Activated CD8-positive, alpha-beta memory T cell treated with anti-CD3 and anti-CD28 coated beads for 48 hours (primary cell): ENCODE measurements at places on chromosomes 3 and 15.

- DNase-seq = no peak
Observed at GRCh38 chr3:72679540-72680198, 168.6 kb downstream of the SHQ1 start.

DNA sequence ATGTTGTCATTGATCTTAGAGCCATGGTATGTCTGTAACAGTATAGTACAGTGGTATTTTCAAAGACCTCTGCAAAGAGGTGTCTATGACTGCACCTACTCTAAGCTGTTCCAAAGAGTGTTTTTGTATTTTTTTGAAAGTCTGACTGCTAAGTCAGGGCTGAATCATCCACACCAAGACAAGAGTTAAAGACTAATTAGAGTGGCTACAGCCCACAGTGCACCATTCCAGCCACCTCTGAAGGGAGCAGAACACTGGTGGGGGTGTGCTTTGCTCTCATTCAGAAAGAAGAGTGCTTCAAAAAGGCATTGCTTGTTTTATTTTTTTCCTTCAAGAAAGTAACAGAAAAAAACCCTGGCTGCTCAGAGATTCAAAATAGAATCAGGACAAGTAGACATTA lies 301.4 kb downstream of the GABRG3 start:
- no peak for DNase-seq

- DNase-seq = no peak
Observed at GRCh38 chr15:63476229-63476632, 28.2 kb upstream of the USP3 start.

DNA sequence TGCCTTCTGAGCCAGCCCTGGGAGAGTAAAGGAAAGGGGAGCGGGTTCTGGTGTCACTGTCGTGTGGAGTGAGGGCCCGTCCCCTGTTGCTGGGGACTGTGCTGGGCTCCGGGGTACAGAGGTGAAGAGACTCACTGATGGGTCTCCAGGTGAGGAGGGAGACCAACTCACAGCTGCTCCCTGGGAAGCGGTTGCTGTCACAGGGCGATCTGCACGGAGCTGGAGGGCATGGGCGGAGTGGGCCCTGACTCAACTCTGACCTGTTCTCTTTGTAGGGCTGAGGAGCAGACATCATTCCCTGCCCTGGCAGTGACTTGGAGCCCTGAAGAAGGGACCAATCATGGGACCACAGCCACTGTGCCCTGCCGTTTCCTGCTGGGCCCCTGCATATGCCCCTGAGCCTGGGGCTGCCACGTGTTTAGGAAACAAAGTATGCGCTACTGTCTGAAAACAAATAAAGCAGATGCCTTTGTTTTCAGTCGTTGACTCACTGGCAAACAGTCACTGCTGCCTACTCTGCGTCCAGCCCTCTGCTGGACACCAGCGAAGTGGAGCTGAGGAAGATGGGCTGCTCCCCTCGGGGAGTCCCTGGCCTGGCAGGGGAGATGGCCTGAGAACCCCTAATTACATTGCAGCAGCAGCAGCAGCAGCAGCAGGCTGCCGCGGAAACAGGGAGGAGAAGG lies 22.9 kb upstream of the PLXNA1 start:
- DNase-seq = no peak

- no peak for DNase-seq
Observed at GRCh38 chr3:194485468-194485880, 1.3 kb downstream of the ATP13A3 start.

- DNase-seq = no peak
Observed at GRCh38 chr3:187521546-187521945, 148.6 kb downstream of the SST start.

DNA sequence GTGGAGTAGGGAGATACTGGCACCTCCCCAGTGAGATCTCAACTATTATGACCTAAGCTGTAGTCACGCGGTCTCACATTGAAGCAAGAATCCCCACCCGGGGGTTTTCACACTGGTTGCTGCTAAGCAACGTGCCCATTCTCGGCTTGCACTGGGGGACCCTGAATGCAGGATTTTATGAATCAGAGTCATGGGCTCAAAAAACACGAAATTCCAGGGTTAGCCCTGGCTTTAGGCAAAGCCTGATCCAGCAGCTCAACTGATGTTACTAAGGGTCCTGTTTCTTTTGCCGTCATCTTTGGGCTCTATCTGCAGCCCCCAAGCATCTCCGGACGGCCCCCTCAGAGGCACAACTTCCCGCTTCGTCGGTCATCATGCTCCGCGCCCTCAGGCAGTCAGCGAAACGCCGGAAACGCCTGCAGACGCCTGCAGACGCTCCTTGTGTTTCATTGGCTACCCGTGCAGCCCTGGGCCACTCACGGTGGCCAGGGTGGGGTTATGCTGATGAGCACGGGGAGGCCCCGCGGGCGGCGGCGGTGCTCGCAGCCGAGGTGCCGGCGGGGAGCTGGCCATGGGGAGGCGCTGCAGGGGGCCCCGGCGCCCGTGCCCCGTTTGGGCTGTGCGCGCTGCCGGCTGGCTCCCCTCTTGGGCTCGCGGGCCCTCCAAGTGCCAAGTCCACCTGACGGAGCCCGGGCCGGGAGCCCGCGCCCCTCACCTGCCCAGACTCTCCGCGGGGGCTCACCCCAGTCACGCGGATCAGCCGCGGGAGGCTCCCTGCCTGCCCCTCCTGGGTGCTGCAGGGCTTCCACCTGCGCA lies 25.8 kb downstream of the EFCC1 start:
- DNase-seq = peak; percentile 83

DNA sequence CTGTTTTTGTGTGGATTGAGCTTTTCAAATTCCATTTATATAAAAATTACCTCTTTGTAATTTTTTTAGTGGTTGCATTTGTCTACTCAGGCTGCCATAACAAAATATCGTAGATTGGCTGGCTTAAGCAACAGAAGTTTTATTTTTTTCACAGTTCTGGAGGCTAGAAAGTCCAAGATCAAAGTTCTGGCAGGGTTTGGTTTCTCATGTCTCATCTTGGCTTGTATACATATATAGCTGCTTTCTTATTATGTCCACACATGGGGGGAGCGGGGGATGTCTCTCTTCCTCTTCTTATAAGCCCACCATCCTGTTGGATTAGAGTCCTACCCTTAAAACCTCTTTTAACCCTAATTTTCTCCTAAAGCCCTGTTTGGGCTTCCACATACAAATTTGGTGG lies 28.5 kb downstream of the MGA start:
- no peak for DNase-seq

DNA sequence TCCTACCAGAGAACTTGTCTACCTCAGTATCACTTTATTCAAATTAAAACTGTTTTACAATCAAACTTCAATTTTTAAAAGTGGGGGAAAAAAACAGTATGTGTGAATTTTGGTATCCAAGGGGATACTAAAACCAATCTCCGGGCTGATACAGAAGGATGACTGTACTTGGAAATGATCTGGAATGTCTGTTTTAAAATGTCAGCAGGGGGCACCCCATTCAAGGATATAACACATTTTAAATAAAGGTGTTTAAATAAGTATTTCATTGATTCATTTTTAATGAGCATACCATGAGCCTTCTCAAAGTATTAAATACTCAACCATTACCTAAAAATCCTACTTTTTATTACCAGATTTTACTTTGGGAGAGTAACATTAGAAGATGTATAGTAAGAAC lies 67.9 kb downstream of the ULK4 start:
- no peak for DNase-seq

DNA sequence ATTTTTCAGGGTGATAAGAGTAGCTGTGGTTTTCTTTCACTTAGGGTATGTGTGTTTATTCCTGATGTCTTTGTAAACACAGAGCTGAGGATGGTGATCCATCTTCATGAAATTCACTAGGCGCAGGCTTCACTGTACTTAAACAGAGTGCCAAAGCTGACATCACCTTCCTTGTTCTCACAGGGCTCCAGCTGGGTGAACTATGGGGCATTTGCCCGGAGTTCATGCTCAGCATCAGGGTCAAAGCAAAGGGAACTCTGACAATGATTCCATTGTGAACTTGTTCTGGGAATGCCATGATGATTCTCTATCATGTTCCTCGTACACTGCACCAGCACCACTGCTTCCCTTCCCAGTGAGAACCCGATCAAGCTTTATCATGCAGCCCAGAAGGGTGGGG lies 184.8 kb upstream of the P2RY1 start:
- DNase-seq = no peak

DNA sequence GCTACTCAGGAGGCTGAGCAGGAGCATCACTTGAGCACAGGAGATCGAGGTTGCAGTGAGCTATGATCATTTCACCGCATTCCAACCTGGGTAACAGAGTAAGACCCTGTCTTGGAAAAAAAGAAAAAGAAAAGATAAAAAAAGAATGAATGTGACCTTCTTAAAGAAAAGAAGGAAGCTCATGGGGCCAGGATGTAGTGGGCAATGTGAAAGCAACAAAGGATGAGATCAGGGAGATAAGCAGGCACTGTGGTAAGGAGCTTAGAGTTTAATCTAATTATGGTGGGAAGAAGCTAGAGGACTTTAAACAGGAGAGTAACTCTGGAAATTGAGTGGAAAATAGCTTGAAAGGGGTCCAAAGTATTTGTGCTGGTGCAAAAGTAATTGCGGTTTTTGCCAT lies 231.6 kb upstream of the UBE2E2 start:
- no peak for DNase-seq

- DNase-seq = peak; percentile 35
Observed at GRCh38 chr15:38699633-38700230, 135.1 kb upstream of the RASGRP1 start.

- no peak for DNase-seq
Observed at GRCh38 chr15:39125904-39126303, 455.0 kb upstream of the THBS1 start.

- DNase-seq = no peak
Observed at GRCh38 chr3:149207475-149207874, 14.2 kb downstream of the CP start.

DNA sequence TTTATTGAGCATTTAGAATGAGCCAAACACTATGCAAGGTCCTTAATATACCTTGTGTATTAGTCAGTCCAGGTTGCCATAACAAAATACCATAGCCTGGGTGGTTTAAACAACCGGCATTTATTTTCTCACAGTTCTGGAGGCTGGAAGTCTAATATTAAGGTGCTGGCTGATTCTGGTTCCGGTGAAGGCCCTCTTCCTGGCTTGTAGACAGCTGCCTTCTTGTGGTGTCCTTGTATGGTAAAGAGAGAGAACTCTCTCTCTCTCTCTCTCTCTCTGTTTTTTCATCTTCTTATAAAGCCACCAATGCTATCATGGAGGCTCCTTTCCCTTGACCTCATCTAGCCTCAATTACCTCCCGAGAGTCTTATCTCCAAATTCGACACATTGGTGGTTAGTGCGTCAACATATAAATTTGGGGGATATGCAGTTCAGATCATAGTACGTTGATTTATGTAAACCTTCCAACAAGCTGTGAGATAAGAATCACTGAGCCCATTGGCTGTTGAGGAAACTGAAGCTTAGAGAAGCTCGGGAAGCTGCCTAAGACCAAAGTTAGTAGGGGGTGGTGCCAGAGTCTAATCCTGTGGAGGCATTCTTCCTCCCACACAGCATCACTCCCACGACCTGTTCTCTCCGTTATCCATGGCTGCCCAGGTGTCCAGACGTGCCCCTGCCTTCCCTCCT lies 298.0 kb upstream of the PROK2 start:
- no peak for DNase-seq

DNA sequence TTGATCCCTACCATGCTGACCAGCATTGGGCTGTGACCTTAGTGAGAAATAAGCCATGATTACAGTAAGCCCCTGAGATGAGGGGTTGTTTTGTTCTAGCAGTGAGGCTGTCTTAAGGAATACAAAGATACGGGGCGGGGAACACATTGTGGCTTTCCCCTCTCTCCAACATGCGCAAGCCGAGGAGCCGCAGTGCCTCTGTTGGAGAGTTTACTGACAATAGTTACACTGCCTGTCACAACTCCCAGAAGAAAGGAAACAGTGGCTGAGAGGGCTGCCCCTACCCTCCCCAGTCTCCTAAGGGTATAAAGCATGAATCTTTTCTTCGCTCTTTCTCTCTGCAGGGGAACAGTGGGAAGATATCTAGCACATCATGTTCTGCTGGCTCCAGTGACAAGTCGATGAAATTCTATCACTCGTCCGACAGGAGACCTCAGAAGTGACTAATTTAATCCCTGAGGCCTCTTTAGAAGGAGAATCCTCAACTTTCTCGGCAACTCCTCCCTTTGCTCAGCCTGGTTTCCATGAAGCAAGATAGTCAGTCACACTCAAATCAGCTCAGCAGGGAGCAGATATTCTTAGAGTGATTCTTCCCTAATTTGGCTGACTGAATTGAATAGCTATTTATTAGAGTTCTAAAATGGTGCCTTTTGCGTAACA lies 409.0 kb upstream of the PROK2 start:
- DNase-seq = no peak

DNA sequence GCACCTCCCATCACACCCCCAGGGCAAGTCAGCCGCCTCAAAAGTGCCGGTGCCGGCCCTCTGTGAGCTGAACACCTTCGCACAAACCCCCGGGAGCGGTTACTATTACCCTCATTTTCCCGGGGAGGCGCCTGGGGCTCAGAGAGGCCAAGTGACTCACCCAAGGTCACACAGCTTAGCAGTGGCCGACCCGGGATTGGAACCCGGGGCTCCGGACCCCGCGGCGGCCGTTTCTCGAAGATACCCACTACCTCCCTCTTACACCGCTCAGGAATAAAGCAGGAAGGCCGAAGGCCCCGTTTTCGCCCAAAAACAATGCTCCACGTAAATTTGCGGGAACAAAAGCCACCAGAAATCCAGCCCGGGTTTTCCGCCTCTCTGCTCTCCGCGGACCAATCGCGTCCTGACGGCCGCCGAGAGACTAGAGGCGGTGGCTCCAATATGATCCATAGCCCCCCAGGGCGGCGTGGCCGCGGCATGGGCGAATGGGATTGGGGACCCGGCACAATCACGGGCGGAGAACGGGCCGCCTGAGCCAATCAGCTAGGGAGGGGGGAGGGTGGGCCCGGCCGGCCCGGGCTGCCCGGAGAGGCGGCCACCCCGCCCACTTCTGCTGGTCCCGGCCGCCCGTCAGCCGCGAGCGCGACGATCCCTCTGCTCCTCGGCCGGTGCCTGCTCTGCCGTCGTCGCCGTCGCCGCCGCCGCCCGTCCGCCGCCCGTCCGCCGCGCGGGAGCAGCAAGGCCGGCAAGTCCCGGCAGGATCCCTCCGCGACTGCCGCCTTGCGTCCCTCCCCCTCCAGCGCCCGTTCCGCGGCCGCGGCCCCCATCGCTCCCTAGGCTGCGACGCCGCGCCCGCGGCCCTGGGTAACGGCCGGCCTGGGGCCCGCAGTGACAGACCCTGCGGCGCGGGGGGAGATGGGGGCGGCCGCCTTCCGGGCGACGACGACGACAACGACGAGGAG lies 177.0 kb downstream of the OR4M2 start:
- no peak for DNase-seq

- no peak for DNase-seq
Observed at GRCh38 chr3:138638641-138639040, 30.1 kb downstream of the FAIM start.

DNA sequence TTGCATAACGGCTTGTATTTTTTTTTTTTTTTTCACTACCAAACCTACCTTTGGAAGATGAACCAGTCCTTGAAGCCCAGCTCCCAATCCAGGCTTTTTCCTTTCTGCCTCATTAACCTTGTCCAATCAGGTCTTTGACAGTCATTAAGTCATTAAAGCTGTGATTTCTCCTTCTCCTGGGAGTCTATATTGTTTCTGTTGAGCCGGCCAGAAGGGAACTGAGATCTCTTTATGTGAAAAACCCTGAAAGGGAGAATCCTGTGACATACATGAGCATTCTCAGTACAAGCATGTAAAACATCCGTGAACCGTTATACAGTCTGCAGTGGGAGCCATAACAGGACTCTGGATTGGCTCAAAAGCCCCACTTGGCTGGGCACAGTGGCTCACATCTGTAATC lies 40.0 kb downstream of the ZNF589 start:
- DNase-seq = no peak

GRCh38 chr3:107833722-107834416 lies 257.0 kb downstream of the CD47 start:
- DNase-seq = no peak

GRCh38 chr15:25850154-25851111 lies 12.7 kb downstream of the ATP10A start:
- DNase-seq = peak; percentile 55
